Chondrocyte (in vitro differentiated cells): ENCODE measurements at places on chromosomes 11 and 22. TPM values are rescaled to one million over a fixed set of nuclear protein-coding genes. Genes with fewer than 3 reads are reported as not detected.

GRCh38 chr11:63903884-63904283 is 13.1 kb downstream of the RCOR2 start:
- DNase-seq = no peak

The PICALM gene
- 319 to 358 TPM (median 328 TPM) in 3 replicates for total RNA-seq

The DRICH1 gene
- not detected in 3 replicates for total RNA-seq

- no peak for DNase-seq
Observed at GRCh38 chr11:98630736-98631135, 390.0 kb upstream of the CNTN5 start.

DNA sequence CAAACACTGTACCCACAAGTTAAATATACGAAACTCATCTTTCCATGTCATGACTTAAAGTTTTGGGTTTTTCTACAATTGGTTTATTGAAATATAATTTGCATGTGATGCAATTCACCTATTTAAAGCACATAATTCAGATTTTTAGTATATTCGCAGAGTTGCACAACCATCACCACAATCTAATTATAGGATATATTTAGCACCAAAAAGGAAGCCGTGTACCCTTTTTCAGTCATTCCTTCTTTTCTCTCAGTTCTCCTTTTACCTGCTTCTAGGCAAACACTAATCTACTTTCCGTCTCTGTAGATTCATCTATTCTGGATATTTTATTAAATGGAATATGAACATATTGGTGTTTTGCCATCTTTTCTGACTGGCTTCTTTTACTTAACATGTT is 1458.1 kb upstream of the TENM4 start:
- DNase-seq = no peak

DNA sequence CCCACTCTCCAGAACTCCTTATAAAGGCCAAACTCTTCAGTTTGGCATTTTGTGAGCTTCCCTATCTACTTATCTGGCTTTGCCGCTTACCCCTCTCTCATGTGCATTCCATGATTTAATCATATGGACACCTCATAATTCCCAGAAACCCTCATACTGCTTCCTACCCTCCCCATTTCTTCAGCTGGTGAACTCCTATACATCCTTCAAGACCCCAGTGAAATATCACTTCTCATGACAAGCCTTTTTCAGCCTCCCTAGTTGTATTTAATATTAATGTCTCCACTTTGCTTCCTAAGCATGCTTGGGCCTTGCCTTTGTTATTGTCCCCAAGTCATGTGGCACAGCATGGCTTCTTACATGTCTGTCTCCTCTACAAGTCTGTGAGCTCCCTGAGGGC is 13.7 kb upstream of the TSPAN18 start:
- no peak for DNase-seq

DNA sequence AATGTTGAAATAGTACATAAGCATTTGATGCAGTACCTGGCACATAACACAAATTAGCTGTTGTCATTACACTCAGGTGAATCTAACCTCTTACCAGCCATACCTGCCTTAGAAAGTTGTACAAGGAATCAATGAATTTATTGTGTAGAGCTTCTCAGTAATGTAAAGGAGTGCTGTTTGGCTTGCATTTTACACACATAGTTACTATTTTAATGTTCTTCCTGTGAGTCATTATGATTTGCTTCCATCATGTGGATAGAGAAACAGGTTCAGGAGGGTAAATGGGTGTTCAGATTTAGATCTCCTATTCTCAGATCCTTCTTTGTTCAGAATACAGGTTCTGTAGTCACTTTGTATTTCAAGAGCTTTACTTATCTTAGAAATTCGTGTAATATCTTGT is 27.6 kb upstream of the RCE1 start:
- DNase-seq = no peak

DNA sequence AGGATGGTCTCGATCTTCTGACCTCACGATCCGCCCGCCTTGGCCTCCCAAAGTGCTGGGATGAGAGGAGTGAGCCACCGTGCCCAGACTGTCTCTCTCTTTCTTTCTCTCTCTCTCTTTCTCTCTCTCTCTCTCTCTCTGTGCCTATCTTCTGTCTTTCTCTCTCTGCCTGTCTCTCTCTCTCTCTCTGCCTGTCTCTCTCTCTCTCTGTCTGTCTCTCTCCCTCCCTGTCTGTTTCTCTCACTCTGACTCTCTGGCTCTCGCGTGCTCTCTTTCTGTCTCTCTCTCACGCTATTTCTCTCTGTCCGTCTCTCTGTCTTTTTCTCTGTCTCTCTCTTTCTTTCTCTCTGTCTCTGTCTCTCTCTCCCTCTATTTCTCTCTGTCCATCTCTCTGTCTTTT is 3911.2 kb upstream of the OR11H1 start:
- no peak for DNase-seq

DNA sequence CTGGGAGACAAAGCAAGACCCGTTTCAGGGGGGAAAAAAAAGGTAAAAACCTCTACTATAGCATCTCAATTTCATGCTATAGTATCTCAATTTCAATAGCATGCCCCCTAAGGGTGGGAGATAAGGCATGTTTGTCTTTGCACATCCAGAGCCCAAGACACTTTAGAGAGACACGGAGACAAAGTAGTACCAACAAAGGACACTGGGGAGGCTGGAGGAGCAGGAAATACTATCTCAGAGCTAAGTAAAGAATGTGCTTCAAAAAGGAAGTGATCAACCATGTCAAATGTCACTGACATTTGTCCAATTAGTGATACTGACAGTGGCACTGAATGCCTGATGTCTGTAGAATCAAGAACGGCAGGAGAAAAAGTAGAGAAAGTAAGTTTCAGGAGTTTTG is 68.6 kb downstream of the RRAS2 start:
- no peak for DNase-seq

DNA sequence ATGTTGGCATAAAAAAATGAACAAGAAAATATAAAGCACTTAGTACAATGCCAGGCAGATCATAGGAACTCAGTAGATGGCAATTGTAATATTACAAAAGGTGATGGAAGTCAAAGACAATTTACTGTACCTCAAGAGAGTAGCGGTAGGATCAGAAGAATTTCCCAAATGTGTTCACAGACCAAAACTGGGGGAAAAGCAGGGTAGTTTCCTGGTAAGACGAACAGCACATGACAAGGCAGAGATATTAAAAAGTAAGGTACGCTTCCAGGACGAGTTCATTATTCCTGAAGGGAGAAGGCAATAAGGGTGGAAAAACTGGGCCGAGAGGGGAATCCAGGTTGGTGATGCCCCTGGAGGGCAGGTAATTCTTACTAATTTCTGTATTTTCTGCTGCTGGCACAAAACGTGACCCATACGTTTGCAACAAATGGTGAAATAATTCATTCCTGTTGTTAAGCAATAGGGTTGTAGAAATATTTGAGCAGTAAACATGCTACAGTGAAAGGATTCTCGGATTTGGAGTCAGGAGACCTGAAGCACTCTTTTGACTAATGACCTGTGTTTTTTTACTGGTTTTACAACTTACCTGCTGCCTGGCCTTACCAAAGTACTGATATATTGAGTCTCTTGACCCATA is 786 bp upstream of the ANKRD42 start:
- DNase-seq = no peak

DNA sequence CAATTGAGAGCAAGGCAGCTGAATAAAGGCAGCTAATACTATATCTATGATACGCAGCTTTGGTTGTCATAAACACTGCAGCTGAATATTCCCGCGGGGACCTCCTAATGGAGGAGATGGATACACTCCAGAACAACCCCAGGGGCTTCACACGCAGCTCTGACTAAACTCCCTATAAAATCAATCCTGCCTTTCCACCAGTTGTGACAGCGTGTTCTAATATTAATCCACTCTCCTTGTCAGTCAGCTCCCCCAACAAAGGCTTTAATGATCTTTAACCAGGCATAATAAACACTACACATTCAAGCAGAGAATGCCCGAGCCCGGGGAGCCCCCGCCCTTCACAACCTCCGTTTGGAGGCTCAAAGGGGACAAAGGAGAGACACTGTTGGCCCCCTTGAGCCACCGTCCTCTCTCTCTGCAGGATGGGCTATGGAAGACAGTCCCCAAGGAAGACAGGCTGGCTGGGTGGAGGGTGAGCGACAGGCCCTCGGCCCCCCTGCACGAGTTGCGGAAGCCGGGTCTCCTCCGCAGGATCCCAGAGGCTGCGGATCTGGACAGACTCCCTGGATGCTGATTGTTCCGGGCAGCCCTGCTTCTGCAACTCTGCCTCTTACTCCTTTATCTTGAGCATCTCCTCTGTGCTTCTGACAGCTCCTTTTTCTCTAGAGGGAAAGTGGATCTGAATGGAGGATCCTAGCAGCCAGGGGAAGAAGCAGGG is 565.2 kb downstream of the BUD13 start:
- DNase-seq = no peak

The SLC22A8 gene
- total RNA-seq = not detected in 3 replicates

GRCh38 chr11:120305286-120305685 is 19.8 kb upstream of the TLCD5 start:
- no peak for DNase-seq

GRCh38 chr11:5038341-5038740 is 8.0 kb upstream of the OR52J3 start:
- DNase-seq = no peak

GRCh38 chr11:87353771-87354345 is 316.1 kb downstream of the TMEM135 start:
- no peak for DNase-seq

GRCh38 chr11:116972691-116973090 is 125.5 kb downstream of the SIK3 start:
- DNase-seq = no peak

DNA sequence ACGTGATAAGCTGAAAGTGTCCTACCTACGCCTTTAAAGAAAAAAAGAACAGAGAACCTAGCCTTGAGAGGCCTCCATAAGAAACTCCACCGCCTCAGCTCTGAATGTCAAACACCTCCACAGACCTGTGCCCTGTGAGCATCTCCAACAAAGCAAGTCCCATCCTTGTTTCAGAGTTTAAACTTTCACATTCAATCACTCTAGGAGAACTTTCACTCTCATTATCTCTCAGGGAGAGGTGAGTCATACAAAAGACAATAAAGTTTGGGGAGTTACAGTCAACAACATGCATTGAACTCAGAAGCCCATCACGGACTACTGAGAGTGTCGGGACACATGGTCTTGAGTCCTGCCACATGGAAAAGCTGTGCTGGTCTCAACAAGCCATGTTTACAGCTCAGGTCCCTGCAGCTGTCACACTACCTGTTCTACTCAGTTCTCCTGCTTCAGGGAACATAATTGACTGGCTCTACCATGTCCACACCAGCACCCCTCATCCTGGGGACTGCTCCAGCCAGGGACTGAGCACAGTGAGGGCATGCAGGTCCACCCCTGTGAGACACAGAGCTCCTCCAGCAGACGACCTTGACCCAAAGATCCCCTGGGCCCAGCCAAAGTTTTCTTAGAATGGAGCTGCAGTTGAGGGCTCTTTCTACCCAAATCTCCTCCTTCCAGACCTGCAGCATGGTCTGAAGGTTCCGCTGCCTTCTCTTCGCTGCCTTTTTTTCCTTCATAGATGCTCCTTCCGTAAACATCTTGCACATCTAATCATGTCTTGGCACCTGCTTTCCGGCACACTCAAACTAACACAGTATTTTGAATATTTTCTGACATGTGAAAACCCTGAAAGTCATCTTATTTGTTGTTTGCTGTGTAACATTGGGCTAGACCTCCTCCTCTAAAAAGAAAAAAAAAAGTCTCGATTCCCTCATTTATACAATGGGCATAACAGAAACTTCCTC is 114.9 kb downstream of the ETS1 start:
- no peak for DNase-seq

The MRGPRX4 gene
- not detected in 3 replicates for total RNA-seq

GRCh38 chr11:69611548-69612526 is 29.1 kb upstream of the CCND1 start:
- no peak for DNase-seq

DNA sequence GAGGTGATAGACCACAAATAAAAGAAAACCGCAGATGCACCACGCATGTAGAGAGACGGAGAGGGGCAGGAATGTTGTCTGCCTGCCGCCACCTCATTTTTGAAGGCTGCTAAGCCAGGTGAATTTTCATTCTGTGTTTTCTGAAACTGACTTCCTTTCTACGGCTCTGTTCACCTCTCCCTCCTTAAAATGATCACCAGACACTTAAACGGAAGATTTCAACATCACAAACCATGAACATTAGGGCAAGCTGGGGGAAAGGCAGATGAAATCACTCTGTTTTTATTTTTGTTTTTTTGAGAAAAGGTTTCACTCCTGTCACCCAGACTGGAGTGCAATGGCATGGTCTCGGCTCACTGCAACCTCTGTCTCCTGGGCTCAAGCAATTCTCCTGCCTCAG is 232.4 kb downstream of the MIAT start:
- no peak for DNase-seq

The OR52I1 gene
- total RNA-seq = not detected in 3 replicates

The KCNA4 gene
- total RNA-seq = not detected in 3 replicates

DNA sequence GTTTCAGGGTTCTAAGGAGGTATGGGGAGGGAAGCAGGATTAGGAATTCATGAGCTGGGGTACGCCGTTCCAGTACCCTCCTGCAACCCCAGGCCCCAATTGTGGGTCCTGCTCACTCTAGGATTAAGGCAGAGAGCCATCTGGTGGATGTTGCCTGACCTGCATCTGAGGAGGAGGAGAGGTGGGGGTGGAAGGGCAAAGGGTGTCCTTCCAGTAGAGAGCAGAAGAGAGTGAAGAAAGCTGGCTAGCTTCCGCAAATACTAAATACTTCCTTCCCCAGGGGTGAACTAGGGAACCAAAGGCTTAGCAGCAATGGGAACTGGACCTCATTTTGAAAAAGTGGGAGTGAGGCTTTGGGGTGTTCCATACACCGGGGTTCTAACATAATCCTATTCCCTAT is 10.6 kb downstream of the LRRC51 start:
- DNase-seq = no peak

DNA sequence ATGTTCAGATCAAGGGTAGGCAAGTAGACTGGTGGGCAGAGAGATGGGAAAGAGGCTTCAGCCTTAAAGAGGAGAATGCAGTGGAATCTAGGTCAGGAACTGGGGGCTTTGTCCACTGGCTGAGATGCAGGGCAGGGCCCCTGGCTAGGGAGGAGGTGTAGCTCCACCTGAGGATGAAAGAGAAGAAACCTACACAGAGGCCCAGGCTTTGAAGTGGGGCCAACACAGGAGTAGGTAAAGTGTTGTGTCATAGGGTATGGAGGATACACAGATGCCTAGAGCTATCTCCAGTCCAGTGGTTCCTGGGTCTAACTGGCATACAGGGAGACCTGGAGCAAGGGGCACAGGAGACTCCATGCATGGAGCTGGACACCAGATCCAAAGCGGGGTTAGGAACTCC is 73.5 kb downstream of the RASSF10 start:
- DNase-seq = no peak

GRCh38 chr11:131809203-131809918 is 438.9 kb downstream of the NTM start:
- DNase-seq = no peak

GRCh38 chr22:27045103-27045947 is 387.9 kb downstream of the MIAT start:
- DNase-seq = no peak
